ENCODE measurements at places on chromosomes 16 and 17.

DNA sequence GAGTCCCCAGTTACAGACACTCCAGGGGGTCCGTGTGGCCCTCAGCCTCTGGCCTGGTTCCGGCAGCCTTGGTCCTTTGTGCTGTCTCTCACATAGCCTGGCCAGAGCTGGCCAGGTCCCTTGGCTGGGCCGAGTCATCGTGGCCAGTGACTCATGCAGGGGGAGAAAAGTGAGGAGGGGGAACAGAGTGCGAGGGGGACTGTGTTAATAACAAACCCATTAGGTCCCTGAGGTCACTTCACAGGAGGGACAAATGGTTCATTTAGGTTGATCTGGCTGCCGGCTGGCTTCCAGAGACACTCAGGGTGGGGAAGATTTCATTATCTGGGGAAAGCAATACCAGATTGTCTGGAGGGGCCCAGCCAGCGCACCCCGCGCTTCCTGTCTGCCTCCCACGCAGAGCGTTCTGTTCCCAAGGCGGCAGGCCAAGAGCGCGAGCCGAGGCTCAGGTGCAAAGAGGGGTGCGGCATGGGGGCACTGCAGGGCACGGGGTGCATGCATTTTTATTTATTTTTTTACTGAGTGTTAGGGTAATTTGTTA is 223.1 kb downstream of the SEC14L1 start:
- DNase-seq: no peak
- H3K4me1 ChIP-seq: peaks cover 37% of the 10 kb centered on the region
- H3K36me3 ChIP-seq: no peaks in the 10 kb centered on the region

- H3K4me1 ChIP-seq: no peaks in the 10 kb centered on the region
- no peak overlapping the region for H3K27ac ChIP-seq
- no peak for DNase-seq
- no peaks in the 10 kb centered on the region for H3K27me3 ChIP-seq
- H3K4me3 ChIP-seq: no peak overlapping the region
- H3K36me3 ChIP-seq: no peaks in the 10 kb centered on the region
These were observed 35.7 kb upstream of the DYNLL2 start for GRCh38 chr17:58047376-58048150.

DNA sequence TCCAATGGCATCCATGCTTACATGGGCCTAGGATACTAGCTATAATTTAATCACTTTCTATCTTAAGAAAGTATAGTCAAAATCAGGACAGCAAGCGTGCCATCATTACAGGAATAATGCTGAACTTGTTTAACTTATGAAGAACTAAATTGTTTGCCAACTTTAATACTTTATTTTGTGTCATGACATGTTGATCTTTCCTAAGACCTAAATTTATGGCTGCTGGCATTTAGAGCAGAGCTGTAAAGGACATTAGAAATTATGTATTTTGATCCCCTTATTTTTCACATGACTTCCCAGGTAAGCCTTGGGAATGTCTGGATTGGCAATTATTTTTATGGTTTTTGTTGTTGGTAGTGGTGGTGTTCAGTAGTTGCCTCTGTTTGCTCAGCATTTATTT is 920.3 kb upstream of the GOT2 start:
- no peak for DNase-seq
- H3K27ac ChIP-seq: no peak overlapping the region
- no peaks in the 10 kb centered on the region for H3K4me1 ChIP-seq
- H3K36me3 ChIP-seq: no peaks in the 10 kb centered on the region
- no peaks in the 10 kb centered on the region for H3K27me3 ChIP-seq
- H3K4me3 ChIP-seq: no peak overlapping the region

GRCh38 chr17:50884439-50885311 is 18.5 kb upstream of the TOB1 start:
- no peak overlapping the region for H3K27ac ChIP-seq
- DNase-seq: no peak
- no peak overlapping the region for H3K4me3 ChIP-seq
- no peaks in the 10 kb centered on the region for H3K36me3 ChIP-seq

- peak; percentile 79 for DNase-seq
- H3K27me3 ChIP-seq: no peaks in the 10 kb centered on the region
- H3K27ac ChIP-seq: peak overlapping the region; percentile 30
- H3K4me3 ChIP-seq: peak overlapping the region; percentile 23
- H3K36me3 ChIP-seq: no peaks in the 10 kb centered on the region
These were observed 15.2 kb downstream of the GALK1 start for GRCh38 chr17:75749545-75750389.

- H3K4me3 ChIP-seq: no peak within 1 kb of the TSS
- H3K4me1 ChIP-seq: no peaks in the 10 kb centered on the region
- no peaks in the 10 kb centered on the region for H3K36me3 ChIP-seq
- DNase-seq: no peak
These were observed at the start of gene CACNG5 for GRCh38 chr17:66834919-66835454. Gene CACNG5 (plus strand): TSS chr17:66835117. CDS start chr17:66877333, 42,216 bp downstream.

GRCh38 chr17:9144502-9145249 is 123.4 kb downstream of the NTN1 start:
- no peaks in the 10 kb centered on the region for H3K36me3 ChIP-seq
- no peak for DNase-seq
- H3K27ac ChIP-seq: no peak overlapping the region
- H3K27me3 ChIP-seq: no peaks in the 10 kb centered on the region
- no peak overlapping the region for H3K4me3 ChIP-seq

DNA sequence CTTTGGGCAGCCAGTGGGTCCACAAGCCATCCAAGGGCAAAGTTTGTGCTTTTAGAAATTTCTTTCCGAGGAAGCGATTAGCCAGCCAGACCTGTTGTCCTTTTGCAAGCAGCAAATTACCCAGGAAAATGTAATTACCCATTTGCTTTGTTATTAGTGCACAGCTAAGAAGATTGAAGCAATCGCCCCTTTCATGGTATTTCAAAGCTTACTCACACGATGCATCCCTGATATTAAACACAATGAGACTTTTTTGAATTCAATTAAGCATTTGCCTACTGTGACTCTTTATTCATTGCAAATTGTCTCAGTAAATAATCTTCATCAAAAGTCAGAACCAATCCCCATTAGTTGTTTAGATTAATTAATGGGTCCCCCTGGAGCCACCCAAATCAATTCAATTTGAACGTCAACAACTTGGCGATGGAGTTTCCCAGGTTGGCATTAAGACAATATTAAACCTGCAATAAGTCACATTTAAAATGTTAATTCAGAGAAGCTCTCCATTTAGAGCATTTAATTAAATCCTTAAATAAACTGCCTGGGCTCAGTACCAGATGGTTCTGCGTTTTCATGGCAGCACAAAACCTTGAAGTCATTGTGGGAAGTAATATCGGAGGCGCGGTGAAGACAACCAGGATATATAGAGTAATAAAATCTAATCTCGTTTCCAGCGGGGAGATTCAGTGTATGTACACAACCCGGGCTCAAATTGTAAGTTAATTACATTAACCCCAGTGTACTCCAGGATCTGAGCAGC is 366.2 kb upstream of the TNRC6C start:
- H3K4me3 ChIP-seq: no peak overlapping the region
- H3K27me3 ChIP-seq: no peaks in the 10 kb centered on the region
- H3K36me3 ChIP-seq: no peaks in the 10 kb centered on the region

DNA sequence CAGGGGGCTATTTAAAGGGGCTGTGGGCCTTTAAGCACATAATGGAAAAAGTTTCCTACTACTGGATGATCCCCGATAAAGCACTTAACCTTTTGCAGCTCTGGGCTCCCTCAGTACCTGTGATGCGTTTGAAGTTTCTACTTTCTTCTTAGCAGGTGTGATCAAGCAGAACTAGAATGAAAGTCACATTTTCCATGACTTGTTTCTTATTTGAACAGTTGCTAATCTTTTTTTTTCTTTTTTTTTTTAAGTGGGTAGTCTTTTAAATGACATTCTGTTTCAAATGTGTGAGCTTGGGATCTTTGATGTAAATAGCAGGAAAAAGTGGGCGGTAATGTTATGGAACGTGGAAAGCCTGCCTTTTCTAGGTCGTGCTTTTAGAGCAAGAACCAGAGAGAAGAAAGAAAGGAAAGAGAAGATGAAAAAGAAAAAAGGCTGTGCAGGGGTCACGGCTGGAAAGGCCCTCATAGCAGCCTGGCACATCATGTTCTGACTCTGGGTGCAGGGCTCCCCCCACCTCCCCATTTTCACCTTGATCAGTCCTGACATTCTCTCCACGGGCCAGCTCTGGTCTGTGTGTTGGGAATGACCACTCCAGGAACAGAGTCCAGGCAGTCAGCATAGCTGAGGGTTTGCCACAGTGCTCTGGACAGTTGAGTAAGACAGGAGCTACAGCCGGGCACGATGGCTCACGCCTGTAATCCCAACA is 150.6 kb downstream of the CLEC16A start:
- H3K27ac ChIP-seq: peak overlapping the region; percentile 13
- H3K4me1 ChIP-seq: peaks cover 3% of the 10 kb centered on the region
- H3K27me3 ChIP-seq: no peaks in the 10 kb centered on the region
- no peaks in the 10 kb centered on the region for H3K36me3 ChIP-seq
- H3K4me3 ChIP-seq: no peak overlapping the region
- no peak for DNase-seq

- peak overlapping the region; percentile 18 for H3K27ac ChIP-seq
- H3K4me1 ChIP-seq: peaks cover 32% of the 10 kb centered on the region
- H3K4me3 ChIP-seq: no peak overlapping the region
- H3K27me3 ChIP-seq: no peaks in the 10 kb centered on the region
- no peak for DNase-seq
These were observed 23.3 kb downstream of the ATP6V0D1 start for GRCh38 chr16:67457611-67458010.
